ENCODE measurements at places on chromosomes 6 and 20.

GRCh38 chr20:11705512-11705911, 212.2 kb upstream of the BTBD3 start:
- DNase-seq = no peak

DNA sequence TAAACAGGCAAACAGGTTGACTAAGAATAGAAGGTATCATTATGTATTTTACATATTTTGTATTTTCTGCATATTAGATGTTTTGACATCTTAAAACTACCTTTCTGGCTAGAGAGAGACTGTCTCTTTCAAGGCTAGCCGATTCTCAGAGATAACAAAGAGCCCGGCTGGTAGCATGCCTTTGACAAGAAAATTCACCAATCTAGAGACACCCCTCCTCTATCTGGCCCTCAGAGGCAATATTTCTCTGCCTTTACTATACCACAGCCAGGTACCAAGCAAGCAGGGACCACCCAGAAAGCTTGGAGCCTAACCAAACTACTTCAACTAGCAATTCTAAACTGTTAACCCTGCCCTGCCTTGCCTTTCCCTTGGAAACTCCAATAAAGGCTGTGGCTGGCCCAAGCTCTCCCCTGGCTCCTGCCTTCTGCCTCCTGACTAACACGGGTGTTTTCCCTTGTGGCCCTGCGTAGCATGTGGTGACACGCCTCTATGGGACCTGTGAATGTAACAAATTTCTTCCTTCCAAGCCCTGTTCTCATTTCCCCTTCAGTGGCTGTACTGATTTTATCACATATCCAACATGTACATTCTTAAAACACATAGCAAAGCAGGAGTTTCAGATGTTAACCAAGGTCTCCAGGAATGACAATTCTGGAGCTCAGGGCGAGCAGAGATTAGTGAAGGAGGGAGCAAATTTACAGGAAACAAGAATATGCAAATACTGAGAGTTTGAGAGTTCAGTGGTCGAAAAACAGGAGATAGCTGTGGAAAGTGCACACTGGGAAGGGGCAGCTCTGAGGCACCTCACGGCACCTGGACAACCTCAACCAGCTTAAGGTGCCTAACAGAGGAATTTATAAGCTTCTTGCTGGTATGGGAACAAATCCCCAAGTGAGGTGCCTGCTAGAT, 120.8 kb downstream of the BACH2 start:
- peak; percentile 28 for DNase-seq

GRCh38 chr6:152502421-152503188, 134.6 kb downstream of the SYNE1 start:
- no peak for DNase-seq

DNA sequence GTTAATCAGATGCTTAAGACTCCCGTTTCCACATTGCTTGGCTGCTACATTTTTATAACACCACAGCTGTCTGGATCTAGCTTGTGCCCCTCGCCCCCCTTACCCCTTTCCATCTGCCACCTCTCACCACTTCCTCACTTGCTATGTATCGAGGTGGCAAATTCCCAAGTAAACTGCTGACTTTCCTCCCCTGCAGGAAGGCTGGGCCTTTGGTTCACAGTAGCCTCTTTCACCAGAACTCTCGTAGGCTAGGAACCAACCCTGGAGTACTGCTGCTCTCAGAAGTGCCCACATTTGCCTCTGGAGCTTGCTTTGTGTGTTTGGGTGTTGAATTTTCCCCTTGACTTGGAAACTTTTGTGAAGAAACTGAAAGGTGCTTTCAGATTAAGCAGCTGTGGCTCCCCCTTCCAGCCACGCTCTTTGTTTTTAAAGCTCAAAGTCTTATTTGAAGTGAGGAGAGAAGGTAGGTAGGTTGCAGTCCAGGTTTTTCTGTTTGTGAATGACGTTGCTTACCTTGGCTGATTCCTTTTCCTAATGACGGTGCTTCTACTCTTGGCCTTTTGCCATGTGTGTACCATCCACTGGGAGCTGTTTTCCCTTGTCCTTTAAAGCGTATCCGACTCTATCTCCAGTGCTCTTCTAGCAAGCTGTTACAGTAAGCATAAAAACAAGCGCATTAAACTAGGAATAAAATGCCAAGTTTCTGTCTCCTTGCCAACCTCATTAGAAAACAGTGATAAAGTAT, 90.4 kb downstream of the CARMIL1 start:
- DNase-seq = no peak

- no peak for DNase-seq
Observed at GRCh38 chr20:52309181-52309580, 117.6 kb upstream of the ZFP64 start.

DNA sequence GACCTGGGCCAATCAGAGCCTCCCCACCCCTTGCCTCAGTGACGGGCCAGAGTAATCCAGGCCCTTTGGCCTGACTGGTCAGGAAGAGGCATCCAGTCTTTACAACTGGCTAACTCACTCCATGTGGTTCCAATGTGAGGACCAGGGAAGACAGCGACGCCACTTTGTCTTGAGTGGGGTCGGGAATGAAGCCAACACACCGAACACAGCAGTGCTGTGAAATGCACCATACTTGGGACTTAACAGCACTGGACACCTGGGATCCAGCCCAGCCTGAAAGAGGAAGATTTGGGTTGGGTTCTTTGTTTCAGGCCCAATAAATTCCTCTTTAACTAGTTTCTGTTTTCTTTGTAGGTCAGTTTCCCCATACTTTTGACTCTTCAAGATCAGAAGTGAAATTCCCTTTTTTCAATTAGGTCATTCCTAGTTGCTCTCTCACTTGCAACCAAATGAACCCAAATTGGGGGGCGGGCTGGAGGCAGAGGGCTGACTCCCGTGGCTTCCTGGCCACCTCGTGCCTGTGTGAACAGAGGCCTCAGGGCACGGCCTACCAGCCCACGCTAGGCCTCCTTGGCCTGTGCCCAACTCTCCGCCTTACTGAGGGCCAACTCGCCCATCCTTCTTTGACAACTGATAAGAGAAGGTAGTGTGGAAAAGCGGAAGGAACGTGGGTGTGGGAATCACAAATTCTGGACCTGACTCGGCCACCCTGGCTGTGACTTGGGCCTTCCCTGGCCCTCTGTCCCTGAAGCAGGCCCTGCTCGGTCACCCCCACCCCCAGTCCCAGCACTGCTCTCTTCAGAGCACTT, 17.1 kb downstream of the SULF2 start:
- DNase-seq = no peak

DNA sequence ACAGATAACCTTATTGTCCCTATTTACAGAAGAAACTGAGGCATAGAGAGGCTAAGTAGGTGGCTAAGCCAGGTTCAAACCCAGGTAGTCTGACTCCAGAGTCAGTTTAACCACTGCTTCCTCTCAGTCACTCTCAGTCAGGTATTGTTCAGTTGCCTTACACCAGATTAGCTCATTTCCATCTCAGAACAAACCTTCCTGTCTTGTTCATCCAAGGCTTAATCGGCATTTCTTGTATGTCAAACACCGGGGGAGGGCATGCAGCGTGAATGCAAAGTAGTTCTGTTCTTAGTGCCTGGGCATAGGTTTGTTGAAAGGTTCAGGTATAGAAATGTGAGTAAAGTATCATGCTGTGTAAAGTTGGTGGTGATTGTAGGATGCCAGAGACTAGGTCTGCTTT, 51.7 kb downstream of the CTNNBL1 start:
- no peak for DNase-seq

DNA sequence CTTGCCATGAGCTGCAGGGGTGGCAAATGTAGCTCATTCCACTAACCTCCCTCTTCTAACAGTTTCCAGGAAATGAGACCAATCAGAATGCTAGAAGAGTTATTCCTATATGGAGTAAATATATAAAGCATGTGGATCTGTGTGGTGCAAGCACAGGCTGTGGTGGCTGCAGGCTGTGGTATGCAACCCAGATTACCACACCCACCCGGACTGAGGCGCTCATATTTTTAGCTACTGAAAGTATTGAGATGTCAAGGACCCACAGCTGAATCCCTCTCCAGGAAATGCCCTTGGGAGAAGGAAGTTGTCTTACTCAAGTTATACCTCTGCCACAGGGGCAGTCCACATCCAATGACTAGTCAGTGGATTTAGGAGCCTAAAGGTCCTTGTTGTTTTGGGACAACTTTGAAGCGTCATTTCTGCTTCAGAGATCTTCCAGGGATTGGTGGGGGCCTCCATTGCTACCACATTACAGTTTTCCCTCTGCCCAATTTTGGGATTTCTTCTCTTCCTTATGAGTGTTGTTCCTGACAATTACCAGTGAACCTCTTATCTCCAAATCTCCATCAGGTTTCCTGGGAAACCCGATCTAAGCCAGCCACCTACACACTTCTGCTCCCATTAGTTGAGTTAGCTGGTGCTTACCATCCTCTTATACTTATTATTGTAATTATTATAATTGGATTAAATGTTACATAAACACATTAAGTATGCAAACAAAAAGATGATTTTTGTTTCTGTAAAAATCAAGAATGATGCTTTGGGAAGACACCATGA, 12.1 kb upstream of the REPS1 start:
- DNase-seq = no peak

GRCh38 chr20:58361481-58362205, 27.4 kb upstream of the VAPB start:
- no peak for DNase-seq

DNA sequence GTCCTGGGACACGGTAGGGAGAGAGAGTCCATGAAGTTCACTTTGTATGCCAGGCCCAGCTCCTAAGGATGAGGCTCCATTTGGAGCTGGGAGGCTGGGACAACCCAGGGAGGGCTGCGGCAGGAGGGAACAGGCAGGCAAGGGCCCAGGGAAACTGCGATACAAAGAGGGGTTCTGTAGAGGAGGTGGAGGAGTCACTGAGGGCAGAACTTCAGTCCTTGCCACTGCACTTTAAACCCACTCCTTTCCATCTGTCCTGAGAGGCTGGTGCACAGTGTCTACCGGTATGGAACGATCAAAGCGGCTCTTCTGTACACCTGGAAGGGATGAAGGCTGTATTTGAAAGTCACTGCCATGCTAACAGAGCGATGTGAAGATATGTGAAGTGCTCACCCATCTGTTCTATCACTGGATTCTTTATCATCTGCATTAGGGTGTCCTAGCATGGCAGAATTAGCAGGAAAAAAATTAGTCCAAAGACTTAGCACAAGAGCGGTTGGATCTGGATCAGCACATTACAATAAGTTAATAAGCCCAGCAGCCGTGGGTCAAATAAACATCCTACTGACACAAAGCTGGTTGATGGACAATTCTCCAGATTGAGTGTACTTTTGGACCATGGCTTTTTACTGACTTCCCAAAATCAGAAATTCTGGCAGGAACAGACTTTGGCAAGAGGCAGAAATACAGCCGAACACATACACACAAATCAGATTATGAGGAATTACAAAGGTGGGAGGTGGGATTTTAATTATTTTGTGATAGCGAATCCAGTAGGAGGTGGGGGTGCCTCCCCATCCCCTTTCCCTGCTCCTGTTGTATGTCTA, 20.9 kb upstream of the ZFAND3 start:
- DNase-seq = no peak

DNA sequence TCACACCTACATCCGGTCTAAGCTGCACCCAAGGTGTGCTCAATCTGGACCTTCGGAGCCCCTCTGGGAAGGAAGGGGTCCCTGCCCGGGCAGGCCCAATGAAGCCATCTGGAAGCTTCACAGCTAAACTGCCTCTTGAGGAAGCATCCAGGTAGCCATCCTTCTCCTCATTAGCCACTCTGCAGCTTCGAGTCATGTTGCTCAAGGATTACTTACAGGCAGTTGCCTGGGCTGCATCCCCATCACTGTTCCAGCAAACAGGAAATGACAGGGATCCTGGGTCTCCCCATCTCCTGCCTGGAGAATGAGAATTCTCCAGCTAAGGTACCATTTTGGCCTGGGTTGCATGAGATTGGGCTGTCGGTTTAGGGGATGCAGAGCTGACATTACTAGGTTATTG, 91.7 kb downstream of the ERMARD start:
- DNase-seq = no peak

GRCh38 chr6:161498359-161498758, 224.5 kb upstream of the AGPAT4 start:
- DNase-seq = no peak

- no peak for DNase-seq
Observed at GRCh38 chr6:89483111-89483720, 50.3 kb downstream of the ANKRD6 start.
